ENCODE measurements at places on chromosomes 11 and 22. TPM values are rescaled to one million over a fixed set of nuclear protein-coding genes. Genes with fewer than 3 reads are reported as not detected.

DNA sequence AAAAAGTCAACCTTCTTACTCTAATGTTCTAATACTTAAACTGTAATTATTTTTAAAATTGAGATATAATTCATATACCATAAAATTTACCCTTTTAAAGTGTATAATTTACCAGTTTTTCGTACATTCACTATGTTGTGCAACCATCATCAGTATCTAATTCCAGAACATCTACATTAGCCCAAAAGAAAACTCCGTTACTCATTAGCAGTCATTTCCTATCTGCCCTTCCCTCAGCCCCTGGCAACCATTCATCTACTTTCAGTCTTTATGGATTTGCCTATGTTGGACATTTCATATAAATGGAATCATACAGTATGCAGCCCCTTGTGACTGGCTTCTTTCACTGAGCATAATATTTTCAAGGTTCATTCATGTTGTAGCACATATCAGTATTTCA, 22.2 kb downstream of the SGSM3 start:
- no peak for DNase-seq

DNA sequence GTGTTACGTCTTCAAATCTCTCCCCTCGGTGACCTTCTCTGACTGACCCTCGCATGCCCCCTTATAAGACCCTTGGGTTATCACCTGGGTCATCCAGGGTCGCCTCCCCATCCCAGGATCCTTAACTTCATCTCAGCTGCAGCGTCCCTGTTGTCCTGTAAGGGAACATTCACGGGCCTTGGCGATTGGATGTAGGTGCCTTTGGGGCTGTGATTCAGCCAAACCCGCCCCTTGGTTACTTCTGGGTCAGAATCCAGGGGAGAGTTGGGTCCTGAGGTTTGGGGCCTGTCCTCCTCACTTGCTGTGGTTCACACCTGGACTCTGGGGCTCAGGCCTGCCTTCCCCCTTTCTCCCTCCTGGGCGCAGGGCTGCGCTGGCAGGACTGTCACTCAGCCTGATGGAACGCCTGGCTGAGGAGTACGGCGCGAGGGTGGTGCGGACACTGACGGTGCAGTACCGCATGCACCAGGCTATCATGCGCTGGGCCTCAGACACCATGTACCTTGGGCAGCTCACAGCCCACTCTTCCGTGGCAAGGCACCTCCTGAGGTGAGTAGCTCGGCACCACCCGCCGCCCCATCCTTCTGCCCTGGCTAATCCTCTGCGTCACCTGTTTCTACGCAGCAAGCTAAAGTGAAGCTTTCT, 29.4 kb downstream of the IGHMBP2 start:
- no peak for DNase-seq

- no peak for DNase-seq
Observed at GRCh38 chr11:41716862-41717261, 257.4 kb upstream of the LRRC4C start.

The CEP126 gene
- total RNA-seq: 1.8 TPM

The TSPAN18 gene
- 74.9 TPM for total RNA-seq

The CEND1 gene
- total RNA-seq: 0.25 TPM
